Central memory CD4-positive, alpha-beta T cell (primary cell): ENCODE measurements at places on chromosomes 11 and 22.

GRCh38 chr11:2921261-2921660 lies 8.0 kb downstream of the PHLDA2 start:
- no peak for DNase-seq

DNA sequence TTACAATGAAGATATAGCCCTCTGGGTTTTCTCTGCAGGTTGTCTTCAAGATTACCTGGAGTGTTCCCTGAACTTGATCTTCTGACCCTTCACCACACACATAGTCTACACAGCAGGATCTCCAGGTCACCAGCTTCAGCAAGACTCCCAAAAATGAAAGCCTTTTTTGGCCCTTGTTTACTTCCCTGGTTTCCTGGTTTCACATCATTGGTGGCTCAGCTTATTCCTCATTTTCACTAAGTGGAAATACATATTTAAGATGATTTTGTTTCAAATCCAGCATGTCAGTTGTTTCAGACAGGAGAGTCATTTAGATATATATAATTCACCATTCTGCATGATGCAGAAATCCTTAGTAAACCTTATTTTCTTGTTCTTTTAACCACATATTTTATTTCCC lies 41.6 kb upstream of the MPEG1 start:
- DNase-seq, result no peak

- DNase-seq, result no peak
These were observed 5.5 kb downstream of the USH1C start for GRCh38 chr11:17538731-17539130.

DNA sequence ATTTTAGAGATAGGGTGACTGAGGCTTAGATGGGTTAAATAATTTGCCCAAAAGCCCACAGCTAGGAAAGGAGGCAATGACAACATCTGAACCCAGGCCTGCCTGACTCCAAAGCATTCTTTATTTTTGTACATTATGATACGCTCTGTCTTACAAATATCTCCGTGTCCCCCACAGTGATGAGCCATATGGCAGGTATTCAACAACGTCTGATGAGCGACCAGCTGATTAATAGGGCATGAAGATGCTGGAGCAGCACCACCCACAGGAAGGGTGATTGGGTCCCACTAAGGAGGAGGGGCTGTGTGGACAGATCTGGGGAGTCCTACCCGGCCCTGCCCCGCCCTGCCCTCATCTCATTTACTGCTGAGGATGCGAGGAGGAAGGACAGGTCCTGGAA lies 380.6 kb downstream of the CADM1 start:
- DNase-seq, result no peak

DNA sequence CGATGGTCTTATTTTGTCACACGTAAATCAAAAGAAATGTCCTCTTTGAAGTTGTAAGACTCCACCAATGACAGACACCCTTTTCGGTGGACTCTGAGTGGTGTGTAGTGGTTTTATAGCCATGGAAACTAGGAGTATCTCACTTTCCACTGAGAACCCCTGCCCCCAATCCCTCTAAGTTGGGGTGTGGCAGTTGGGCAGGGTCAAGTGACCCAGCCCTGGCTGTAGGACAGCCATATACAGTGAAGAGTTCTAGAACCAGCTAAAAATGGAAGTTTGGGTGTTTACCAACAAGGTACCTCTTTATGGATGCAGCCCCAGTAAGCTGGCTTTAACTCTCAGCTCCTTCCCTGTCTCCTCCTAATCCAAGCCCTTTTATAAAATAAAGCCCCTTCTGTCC lies 5.2 kb downstream of the C22orf31 start:
- DNase-seq, result no peak

DNA sequence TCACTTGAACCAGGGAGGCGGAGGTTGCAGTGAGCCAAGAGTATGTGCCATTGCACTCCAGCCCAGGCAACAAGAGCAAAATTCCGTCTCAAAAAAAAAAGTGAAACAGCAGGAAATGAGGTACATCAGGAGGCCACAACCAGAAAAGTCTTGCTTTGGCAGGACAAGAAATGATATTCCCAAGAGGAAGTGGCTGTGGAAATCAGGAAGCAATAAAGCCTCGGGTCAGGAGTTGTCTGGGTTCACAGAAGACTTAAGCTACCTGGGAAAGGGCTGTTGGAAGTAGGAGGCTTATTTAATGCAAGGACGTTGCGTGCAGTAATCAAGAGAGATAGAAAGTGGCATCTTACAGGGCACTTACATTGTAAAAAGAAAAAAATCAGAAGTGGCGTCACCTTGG lies 9.2 kb upstream of the RELT start:
- DNase-seq, result no peak

- DNase-seq, result no peak
These were observed 2.0 kb downstream of the CREB3L1 start for GRCh38 chr11:46279126-46280099.

GRCh38 chr11:11363674-11364073 lies 10.6 kb upstream of the CSNK2A3 start:
- DNase-seq, result no peak

DNA sequence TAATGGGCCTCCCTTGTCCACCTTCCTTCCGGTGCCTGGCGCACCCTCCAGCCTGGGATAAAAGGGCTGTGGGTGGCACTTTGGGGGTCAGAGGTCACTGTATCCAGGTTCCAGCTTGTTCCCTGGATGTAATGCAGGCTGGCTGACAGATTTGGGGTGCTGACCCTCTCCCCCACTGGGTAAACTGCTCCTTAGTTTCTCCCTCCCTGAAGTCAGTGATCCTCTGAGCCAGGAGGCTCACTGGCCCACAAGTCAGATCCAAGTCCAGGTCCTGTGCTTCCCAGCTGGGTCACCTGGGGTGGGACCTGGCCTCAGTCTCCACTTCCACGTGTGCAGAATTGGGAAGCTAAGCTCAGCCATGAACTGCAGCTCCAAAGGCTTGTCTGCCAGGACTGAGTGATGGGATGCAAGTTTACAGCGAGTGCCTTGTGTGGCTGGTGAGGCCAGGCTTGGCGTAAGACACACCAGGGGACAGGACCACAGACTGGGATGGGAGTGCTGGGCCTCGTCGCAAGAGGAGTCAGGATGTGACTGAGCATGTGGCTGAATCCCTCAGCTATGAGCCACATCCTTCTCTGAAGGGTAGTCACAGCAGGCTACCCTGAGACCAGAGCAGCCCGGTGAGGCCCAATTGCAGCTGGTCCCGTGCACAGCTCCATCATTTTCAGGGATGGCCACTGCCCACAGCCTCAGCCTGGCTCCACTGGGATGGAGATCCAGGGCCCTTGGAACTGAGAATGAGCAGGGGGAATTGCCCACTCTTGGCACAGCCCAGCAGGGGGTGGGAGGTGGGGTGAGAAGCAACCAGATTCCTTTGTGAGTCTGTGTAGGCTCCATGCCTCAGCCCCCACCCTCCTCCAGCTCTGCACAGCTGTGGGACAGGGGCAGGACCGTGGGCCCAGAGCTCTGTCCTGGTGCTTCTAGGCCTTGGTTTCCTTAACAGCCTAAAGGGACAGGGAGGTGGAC lies 7.2 kb downstream of the SHISA8 start:
- no peak for DNase-seq

DNA sequence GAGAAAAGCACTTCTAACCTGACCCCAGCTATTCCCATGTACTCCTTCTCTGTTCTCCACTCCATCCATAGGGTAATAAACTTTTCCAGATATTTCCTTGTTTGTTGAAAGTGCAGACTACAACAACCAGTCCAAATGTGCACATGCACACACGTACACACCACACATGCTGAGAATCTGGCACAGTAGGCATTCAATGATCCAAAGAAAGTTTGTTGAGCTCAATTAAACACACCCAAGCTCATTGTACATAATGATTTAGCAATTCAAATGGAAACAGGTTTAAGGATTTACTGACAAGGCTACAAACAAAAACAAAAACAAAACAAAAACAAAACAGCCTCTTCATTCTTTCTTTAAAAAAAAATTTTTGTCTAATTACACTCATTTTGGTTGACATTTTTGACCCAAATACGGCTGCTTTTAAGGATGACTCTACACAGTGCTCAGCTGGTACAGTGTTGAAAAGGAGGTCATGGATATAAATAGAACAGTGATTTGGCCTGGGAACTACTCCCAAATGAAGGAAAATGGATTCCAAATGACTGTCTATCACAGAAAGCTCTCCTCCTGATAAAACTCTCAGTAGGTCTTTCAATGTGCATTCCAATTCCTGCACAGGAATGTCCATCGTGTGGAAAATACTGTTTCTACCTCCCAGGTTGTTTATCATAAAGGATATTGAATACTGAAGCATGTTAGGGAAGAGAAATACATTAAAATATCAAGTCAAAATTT lies 232.2 kb downstream of the GUCY1A2 start:
- DNase-seq, result no peak

DNA sequence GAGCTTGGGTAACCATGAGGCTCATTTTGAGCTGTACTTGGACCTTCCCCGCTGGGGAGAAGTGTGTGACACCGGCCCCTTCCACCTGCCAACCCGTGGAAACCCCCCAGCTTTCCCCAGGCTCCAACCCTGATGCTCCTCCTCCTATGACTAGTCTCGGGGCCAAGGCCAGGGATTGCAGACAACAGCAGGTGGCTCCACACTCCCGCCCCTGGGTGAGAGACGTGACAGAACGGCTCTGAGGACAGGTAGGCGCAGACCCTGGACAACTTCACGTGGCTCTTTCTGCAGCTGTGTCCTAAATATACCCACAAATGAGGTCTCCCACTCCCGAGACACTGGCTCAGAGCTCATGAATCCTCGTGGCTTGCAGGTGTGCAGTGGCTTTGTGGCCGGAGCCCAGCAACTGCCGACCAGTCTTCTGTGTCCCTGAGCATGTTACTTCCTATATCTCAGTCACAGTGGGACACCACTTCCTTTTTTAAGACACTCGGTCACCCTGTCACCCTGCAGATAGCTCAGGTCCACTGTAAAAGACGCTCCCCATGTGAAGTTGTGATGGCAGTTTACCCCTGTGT lies 55.2 kb downstream of the NECTIN1 start:
- DNase-seq, result no peak

GRCh38 chr11:129440028-129440713 lies 64.5 kb downstream of the BARX2 start:
- no peak for DNase-seq

DNA sequence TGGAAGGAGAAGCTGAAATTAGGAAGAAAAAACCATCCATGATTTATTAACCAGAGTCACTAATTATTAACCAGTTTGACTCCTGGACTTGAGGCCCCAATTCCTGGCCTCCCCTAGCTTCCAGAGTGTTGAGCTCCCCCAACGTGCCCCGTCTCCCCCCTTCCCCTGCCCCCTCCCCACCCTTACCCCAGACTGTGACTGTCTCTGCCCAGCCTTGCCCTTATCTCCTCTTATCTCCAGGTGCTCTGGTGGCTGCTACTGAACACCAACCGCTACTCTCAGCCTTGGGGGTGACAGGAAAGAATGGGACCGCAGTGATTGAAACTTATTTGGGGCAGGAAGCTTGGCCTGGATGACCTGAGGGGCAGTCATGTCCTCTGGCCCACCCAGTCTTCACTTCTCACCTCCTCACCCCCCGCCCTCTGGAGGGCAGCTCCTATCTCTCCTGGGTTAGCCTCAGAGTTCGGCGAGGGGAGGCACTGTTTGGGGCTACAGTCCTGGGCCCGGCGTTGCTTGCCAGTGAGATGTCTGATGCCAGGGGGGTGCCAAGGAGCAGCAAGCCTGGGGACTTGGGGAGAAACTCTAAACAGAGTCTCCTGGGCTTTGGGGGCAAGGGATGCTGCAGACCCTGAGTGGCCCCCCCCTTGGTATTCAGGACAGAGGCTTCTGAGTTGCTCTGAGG lies 15.5 kb downstream of the NECTIN1 start:
- no peak for DNase-seq

- no peak for DNase-seq
These were observed 74.3 kb downstream of the RPUSD4 start for GRCh38 chr11:126137136-126137535.

- no peak for DNase-seq
These were observed 32.2 kb upstream of the HMOX1 start for GRCh38 chr22:35348703-35349102.

- DNase-seq, result no peak
These were observed 5.0 kb downstream of the DPF2 start for GRCh38 chr11:65338676-65339075.

DNA sequence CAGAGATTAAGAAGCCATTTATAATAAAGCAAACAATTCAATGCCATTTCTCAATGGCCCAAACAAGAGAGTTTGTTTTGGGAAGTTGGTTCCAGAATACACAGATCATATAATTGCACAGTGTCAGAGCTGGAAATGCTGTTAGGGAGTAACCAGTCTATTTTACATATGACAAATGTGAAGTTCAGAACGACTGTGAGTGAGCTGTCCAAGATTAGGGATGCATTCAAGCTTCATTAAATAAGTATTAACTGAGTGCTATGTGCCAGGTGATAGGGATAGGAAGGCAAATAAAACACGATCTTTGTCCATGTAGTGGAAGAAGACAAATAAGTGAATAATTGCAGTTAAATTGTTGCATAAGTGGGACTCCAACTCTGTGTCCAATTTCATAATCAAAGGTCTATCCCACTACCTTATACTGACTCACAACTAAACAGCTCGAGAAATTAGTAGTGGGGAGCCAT lies 33.1 kb upstream of the PICALM start:
- DNase-seq, result no peak

GRCh38 chr11:126485021-126485792 lies 129.7 kb downstream of the ST3GAL4 start:
- DNase-seq, result no peak

DNA sequence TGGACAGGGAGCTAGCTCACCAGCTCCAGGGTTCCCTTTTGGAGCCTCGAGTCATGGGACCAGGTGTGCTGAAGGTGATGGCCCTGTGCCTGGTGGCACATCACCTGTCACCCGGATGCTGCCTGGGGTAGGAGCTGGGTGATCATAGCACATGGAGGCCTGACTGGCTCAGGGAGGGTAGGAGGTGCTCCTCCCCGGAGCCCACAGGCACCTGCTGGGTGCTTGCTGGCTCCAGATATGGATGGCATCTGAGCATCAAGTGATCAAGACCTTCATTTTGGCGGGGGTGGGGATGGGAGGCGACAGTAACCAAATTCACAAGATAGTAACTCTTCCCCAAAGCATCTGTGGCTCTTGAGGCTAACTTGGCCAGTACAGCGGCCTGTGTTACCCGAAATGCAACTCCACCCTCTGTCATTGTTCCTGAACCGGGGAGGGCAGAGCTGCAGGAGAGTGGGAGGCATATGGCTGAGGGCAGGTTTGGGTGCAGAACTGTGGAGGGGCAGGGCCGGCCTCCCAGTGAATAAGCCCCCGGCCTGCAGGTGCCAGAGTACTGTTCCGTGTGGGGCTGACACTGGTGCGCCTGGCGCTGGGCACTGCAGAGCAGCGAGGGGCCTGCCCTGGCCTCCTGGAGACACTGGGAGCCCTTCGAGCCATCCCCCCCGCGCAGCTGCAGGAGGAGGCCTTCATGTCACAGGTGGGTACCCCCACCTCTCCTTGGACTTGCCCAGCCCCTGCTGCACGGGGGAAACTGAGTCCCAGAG lies 4.7 kb downstream of the TBC1D10C start:
- no peak for DNase-seq

DNA sequence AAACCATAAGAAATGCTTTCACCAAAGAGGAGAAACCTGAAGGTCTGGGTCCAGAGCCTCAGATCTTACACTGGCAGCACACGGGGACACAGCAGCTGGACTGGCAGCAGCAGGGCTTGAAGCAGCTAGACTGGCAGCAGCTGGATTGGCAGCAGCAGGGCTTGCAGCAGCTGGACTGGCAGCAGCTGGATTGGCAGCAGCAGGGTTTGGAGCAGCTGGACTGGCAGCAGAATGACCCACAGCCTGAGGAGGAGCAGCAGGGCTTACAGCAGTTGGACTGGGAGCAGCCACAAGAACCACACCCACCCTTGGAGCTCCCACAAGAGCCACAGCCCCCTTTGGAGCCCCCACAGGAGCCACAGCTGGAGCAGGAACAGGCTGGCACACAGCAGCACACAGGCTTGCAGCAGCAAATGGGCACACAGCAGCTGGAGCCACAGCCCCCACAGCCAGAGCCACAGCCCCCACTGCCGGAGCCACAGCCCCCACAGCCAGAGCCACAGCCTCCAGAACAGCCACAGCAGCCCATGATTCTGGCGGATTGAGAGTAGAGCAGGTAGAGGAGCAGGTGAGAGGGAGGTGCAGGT lies at the start of gene KRTAP5-11:
TSS of gene KRTAP5-11 (minus strand) at position 567 of the 587 bp plus-strand sequence. CDS start at position 529, 38 bp downstream.
- no peak for DNase-seq
